ENCODE measurements at places on chromosomes 1 and 21. TPM values are rescaled to one million over a fixed set of nuclear protein-coding genes. Genes with fewer than 3 reads are reported as not detected.
A peak's percentile ranks its signal among the peaks of the same experiment; 100 is the strongest.

DIRAS3 gene
- 16.6 TPM for polyA plus RNA-seq

C1orf116 gene
- not detected for polyA plus RNA-seq

GRCh38 chr1:107787299-107787698, 177.7 kb downstream of the VAV3 start:
- no peaks in the 10 kb centered on the region for H3K27me3 ChIP-seq
- H3K4me1 ChIP-seq, result peaks cover 9% of the 10 kb centered on the region
- no peak overlapping the region for H3K27ac ChIP-seq
- H3K36me3 ChIP-seq, result no peaks in the 10 kb centered on the region
- DNase-seq, result no peak

DNA sequence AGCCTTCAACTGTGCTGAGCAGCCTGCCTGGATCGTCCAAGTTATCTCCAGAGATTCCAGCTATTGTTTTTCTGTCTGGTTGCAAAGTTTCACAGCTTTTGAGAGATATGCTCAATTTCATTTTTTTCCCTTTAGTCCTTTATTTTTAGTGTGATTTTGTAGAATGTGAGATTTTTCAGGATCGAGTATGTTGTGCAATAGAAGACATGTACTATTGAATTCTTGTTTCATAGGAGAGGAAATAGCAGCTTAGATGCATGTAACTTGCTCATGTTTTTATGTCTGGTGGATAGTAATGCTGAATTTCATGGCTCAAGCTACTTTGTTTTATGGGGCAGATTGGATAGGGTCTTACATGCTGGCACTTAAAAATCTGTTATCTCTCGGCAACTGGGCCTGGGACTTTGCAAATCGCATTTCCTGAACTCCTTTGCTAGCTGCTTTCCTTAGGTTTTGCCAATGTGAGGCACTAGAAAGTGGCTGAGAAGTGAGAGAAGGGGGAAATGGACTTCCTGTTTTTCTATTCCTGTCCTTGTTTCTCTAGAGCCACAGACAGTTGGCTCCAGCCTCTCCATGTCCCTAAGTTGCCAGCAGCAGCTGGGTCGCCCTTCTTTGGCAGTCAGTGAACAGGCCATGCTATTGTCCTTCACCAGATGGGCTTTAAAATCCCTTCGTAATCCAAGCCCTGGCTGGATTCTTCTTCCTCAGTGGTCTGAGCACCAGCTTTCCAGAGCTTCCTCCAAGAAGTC, 101.4 kb upstream of the PDE4B start:
- no peaks in the 10 kb centered on the region for H3K27me3 ChIP-seq
- H3K27ac ChIP-seq, result no peak overlapping the region
- DNase-seq, result no peak
- H3K4me1 ChIP-seq, result no peaks in the 10 kb centered on the region

DNA sequence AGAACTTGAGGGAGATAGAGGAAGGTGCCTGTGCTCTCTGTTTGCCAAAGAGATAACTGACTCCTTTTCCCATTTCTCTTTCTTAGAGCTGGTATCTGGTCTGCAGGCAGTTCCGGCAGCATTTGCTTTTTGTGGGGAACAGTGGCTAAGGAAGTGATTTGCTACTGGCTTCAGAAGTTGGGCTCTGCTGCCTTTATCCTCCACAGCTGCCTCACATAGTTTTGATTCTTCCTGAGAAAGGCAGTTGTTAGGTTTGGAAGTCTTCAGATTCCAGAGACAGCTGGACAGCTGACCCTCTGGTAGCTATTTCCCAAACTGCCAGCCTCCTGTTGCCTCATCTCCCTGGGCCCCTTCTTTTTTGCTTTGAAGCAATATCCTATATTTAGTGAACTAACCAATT, 62.6 kb upstream of the MACF1 start:
- no peaks in the 10 kb centered on the region for H3K36me3 ChIP-seq
- H3K4me3 ChIP-seq, result no peak overlapping the region
- no peaks in the 10 kb centered on the region for H3K27me3 ChIP-seq
- peaks cover 33% of the 10 kb centered on the region for H3K4me1 ChIP-seq
- no peak for DNase-seq

- no peaks in the 10 kb centered on the region for H3K27me3 ChIP-seq
- H3K36me3 ChIP-seq, result no peaks in the 10 kb centered on the region
- peaks cover 21% of the 10 kb centered on the region for H3K4me1 ChIP-seq
- H3K27ac ChIP-seq, result no peak overlapping the region
- no peak for DNase-seq
Measured at GRCh38 chr1:56564615-56565014, 14.7 kb downstream of the PLPP3 start.

IGSF5 gene
- polyA plus RNA-seq, result 0.08 TPM

CELA3B gene
- not detected for polyA plus RNA-seq

- no peak overlapping the region for H3K4me3 ChIP-seq
- no peaks in the 10 kb centered on the region for H3K27me3 ChIP-seq
- no peak overlapping the region for H3K27ac ChIP-seq
- no peaks in the 10 kb centered on the region for H3K36me3 ChIP-seq
Measured at GRCh38 chr1:226131639-226132038, 54.9 kb downstream of the ACBD3 start.

GRCh38 chr1:154324669-154325582, at the start of gene ATP8B2:
ATP8B2 (plus strand) TSS chr1:154325525; CDS start chr1:154328142, 2,617 bp downstream.
- peak within 1 kb of the TSS; percentile 92 for H3K27ac ChIP-seq
- peak; percentile 92 for DNase-seq
- H3K4me1 ChIP-seq, result peaks cover 43% of the 10 kb centered on the region

- no peaks in the 10 kb centered on the region for H3K4me1 ChIP-seq
- no peak overlapping the region for H3K27ac ChIP-seq
- H3K4me3 ChIP-seq, result no peak overlapping the region
- no peak for DNase-seq
- no peaks in the 10 kb centered on the region for H3K27me3 ChIP-seq
Measured at GRCh38 chr1:5904551-5904950, 87.7 kb downstream of the NPHP4 start.

All from SK-N-SH (cell line).